ENCODE measurements at places on chromosomes 1 and 21.

- no peaks in the 10 kb centered on the region for H3K36me3 ChIP-seq
- no peak for DNase-seq
- no peak overlapping the region for H3K4me3 ChIP-seq
- H3K4me1 ChIP-seq = peaks cover 18% of the 10 kb centered on the region
Observed at GRCh38 chr1:94597701-94598100, 56.1 kb upstream of the F3 start.

- no peak for DNase-seq
- H3K27me3 ChIP-seq = no peaks in the 10 kb centered on the region
- H3K36me3 ChIP-seq = no peaks in the 10 kb centered on the region
Observed at GRCh38 chr1:208309771-208310170, 65.6 kb upstream of the PLXNA2 start.

- no peak overlapping the region for H3K27ac ChIP-seq
- H3K27me3 ChIP-seq = no peaks in the 10 kb centered on the region
- H3K4me3 ChIP-seq = no peak overlapping the region
- DNase-seq = no peak
- H3K36me3 ChIP-seq = no peaks in the 10 kb centered on the region
Observed at GRCh38 chr1:26542771-26543451, 13.3 kb downstream of the RPS6KA1 start.

- H3K4me3 ChIP-seq = no peak overlapping the region
- no peaks in the 10 kb centered on the region for H3K4me1 ChIP-seq
- DNase-seq = no peak
Observed at GRCh38 chr1:208216062-208216461, 28.1 kb downstream of the PLXNA2 start.

- no peak for DNase-seq
- H3K4me1 ChIP-seq = peaks cover 2% of the 10 kb centered on the region
- no peak overlapping the region for H3K27ac ChIP-seq
- no peaks in the 10 kb centered on the region for H3K36me3 ChIP-seq
- H3K4me3 ChIP-seq = no peak overlapping the region
Observed at GRCh38 chr1:200306944-200307754, 102.7 kb downstream of the ZNF281 start.

DNA sequence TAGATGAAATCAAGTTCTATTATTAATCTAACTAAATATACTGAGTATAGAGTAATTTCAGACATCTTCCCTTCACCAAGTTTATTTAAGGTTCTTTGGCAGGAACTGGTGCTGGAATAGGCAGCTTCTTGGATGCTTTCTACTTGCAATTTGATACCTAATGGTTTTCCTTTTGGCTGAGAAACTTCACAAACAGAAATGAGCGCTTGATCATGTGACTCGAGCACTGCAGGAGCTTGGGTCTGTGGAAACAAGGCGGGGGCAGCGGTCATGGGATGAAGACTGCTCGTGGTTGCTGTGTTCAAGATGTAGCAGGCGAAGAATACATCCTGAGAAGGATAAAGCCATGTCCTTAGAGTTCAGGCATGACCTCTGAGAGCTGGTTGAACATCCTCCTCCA lies 136.8 kb downstream of the PTPRC start:
- DNase-seq = no peak
- H3K27ac ChIP-seq = no peak overlapping the region
- no peak overlapping the region for H3K4me3 ChIP-seq
- no peaks in the 10 kb centered on the region for H3K4me1 ChIP-seq

DNA sequence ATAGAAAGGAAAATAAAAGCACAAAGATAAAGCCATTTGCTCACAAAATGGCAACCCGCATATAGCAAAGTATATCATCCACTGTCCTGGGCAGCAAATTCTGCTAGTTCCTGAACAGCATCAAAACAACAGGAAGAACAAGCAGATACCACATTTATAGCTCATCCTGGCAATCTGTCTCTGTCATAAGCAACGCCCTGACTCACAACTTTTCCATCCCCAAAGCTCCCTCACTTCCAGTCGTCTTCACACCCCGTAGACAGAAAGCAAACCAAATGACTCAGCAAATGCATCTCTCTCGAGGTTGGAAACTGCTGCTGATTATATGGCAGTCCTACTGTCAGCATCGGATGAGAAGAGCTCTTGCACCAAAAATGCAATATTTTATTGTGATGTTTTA lies 65.8 kb downstream of the AK5 start:
- no peak for DNase-seq
- H3K4me1 ChIP-seq = no peaks in the 10 kb centered on the region
- H3K27me3 ChIP-seq = no peaks in the 10 kb centered on the region
- H3K4me3 ChIP-seq = no peak overlapping the region
- no peak overlapping the region for H3K27ac ChIP-seq

GRCh38 chr1:46816930-46817329 lies 18.1 kb downstream of the CYP4B1 start:
- no peak overlapping the region for H3K4me3 ChIP-seq
- no peaks in the 10 kb centered on the region for H3K36me3 ChIP-seq
- H3K4me1 ChIP-seq = no peaks in the 10 kb centered on the region
- H3K27me3 ChIP-seq = no peaks in the 10 kb centered on the region
- no peak overlapping the region for H3K27ac ChIP-seq

- H3K27ac ChIP-seq = peak overlapping the region; percentile 99
- H3K4me3 ChIP-seq = peak overlapping the region; percentile 84
Observed at GRCh38 chr1:108692724-108693655, 880 bp downstream of the PRPF38B start.

- no peaks in the 10 kb centered on the region for H3K27me3 ChIP-seq
- DNase-seq = no peak
- H3K4me3 ChIP-seq = no peak overlapping the region
- H3K4me1 ChIP-seq = no peaks in the 10 kb centered on the region
- no peaks in the 10 kb centered on the region for H3K36me3 ChIP-seq
- no peak overlapping the region for H3K27ac ChIP-seq
Observed at GRCh38 chr21:38857152-38857825, 51.6 kb downstream of the ETS2 start.

Measured in neuronal stem cell (in vitro differentiated cells).